CMK (cell line): ENCODE measurements at places on chromosomes 6 and 20.

- DNase-seq, result no peak
These were observed 276.0 kb downstream of the GJA1 start for GRCh38 chr6:121711472-121711871.

- no peak for DNase-seq
These were observed 20.9 kb downstream of the HIVEP1 start for GRCh38 chr6:12032783-12033573.

DNA sequence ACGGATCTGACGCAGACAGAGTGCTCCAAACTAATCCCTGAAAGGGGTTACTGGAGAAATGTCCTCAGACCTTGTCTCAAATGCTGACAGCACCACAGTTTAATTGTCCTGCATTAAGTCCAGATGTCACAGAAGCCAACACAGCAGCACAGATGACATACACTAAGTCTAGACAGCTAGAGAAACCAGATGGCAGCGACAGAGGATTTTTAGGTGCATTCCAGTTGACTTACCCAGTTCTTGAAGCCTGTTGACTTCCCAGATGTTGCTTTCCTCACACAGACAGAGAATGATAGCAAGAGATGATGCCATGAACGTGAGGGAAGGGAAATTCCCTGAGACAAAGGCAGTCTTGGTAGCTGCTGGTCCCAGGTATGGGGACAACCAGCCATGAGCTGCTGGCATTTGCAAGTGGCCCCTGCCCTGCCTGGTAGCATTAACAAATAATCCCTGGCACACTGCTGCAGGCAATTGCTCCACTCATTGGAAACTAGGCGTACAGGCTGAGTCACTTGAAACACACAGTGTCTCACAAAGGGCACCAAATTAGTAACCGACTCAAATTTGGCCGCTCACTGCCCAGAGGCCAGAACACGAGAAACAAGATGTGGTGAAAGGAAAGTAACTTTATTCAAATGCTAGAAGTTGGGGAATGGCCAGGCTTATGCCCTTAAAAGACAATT, 52.2 kb downstream of the ADGB start:
- no peak for DNase-seq

- no peak for DNase-seq
These were observed 5.2 kb downstream of the AGPAT4 start for GRCh38 chr6:161268531-161269210.
